AG10803 (cell line): ENCODE measurements at places on chromosomes 2 and 18.

- no peak for DNase-seq
Observed at GRCh38 chr2:177391822-177392372, 676 bp upstream of the AGPS start.

DNA sequence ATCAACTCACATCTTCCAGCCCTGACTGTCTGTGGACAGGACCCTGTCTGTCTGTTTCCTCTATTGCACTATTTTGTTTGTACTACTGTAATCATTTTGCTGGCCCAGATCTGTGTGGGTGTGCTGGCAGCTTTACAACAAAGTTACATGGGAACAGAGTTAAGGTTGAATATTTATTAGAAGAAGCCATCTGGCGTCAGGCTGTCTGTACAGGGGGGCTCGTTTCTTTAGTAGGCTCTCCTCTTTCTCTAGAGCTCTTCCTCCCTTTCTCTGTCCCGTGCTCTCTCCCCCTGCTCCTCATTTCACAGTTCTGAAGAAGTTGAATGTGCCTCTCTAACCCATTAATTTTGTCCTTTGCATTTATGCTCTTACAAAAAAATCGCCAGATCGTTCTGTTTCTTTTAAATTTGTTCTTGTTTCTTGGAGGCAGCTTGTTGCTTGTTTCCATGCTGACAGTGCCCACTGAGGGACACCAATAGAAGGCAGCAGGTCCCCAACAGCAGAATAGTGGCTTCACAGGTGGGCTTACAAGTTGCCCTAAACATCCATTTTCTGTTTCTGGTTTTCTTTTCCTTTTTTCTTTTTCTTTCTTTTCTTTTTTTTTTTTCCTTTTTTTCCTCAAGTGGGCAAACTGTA is 315.2 kb upstream of the ZEB2 start:
- peak; percentile 71 for DNase-seq

DNA sequence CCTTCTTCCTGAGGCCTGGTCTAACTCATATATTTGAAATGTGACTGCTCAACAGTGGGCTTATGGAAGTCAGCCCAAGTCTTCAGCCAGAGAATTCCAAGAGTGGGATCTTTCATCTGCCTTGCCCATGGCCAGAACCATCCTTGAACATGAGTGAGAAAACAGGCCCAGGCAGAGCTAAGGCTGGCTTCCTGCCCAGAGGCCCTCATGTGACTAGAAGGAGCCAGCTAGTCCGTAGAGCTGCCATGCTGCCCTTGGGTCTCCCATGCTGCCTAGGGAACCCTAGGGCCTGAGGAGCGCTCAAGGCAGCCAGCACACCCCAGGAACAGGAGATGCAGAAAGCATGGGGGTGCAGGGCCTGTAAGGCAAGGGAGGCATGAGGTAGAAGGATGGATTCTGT is 203.6 kb downstream of the FHOD3 start:
- no peak for DNase-seq

GRCh38 chr2:159518321-159519005 is 97.9 kb downstream of the BAZ2B start:
- no peak for DNase-seq

DNA sequence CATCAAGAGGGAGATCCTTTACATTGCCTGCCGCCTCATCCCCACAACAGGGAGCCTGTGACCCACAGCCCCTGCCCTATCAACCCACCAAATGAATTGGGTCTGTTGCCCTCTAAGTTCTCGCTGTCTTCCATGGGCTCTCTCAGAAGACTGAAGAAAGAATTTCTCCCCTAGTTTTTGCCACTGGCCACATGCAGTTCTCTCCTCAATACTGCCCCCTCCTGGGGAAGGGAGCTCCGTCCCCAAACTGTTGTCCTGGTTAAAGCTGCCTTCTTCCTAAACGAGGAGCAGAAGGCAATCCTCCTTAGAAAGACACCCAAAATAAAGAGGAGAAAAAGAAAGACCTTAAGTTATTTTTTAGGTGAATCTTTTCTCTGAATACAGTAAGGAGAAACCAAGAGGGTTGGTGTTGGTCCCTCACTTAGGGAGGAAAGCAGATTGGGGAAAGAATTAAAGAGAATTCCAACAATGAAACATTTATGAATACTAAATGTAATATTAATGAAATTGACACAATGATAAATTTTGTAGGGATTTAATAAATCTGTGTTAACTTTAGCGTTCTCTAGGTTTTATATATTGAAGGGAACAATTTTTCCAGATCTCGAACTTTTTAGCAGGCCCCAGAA is 31.1 kb upstream of the SATB2 start:
- DNase-seq, result peak; percentile 53

GRCh38 chr2:196181484-196181883 is 10.1 kb upstream of the STK17B start:
- no peak for DNase-seq

GRCh38 chr2:112646102-112646719 is 472 bp downstream of the SLC20A1 start:
- no peak for DNase-seq
